Forelimb muscle (tissue), 1 donor: ENCODE measurements at places on chromosomes 1 and 21.

- no peak for DNase-seq
Observed at GRCh38 chr21:32887026-32887425, 115.5 kb upstream of the PAXBP1 start.

DNA sequence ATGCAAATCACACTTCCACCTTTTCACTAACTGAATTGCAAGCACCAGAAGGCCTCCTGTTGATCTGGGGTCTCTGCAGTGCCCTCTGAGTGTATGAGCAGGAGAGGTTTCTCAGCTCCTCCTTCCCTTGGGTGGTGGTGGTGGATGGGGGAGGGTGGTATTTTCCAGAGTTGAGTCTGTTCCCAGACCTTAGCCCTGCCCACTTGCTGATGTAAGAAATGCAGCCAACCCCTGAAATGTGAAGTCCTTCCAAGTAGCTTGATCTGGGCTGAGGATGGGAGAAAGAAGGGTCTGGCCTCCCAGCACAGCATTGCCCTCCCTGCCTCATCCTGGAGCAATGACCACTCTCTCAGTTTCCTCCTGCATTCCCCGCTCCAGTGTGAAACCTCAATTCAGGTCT is 6.3 kb upstream of the FOXD2 start:
- no peak for DNase-seq

GRCh38 chr1:207960346-207960745 is 49.4 kb upstream of the CD34 start:
- DNase-seq = no peak

- no peak for DNase-seq
Observed at GRCh38 chr1:210850556-210850955, 283.4 kb downstream of the KCNH1 start.

DNA sequence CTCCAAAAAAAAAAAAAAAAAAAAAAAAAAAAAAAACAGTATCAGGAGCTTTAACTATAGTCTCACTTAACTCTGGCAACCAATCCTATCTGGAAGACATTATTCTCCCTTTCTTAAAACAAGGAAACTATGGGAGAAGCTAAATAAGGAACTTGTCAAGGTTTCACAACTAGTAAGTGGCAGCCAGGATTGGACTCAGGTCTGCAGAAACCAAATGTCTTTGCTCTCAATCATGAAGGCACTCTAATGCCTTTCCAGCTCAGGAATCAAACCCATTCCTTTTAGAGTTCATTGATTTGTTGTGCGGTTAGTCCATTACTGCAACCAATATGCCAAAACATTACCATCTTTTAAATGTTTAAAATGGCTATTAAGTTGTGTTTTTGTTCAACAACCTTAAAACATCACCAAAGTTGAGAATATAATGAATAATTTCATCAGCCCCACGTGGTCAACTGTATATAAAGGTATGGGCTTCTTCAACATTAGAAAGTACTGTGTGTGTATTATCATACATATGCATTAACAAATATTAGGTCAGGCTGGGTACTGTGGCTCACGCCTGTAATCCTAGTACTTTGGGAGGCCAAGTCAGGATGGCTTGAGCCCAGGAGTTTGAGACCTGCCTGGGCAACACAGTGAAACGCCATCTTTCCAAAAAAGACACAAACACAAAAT is 1.5 kb downstream of the EPRS1 start:
- DNase-seq = no peak

- DNase-seq = no peak
Observed at GRCh38 chr21:36776981-36777617, 78.2 kb downstream of the SIM2 start.

- DNase-seq = no peak
Observed at GRCh38 chr1:5551274-5551975, 440.8 kb downstream of the NPHP4 start.

- no peak for DNase-seq
Observed at GRCh38 chr1:182229921-182230491, 161.6 kb downstream of the GLUL start.

GRCh38 chr1:118013938-118014337 is 84.4 kb downstream of the WDR3 start:
- no peak for DNase-seq

- DNase-seq = no peak
Observed at GRCh38 chr1:20227704-20228103, 41.4 kb upstream of the PLA2G2C start.

DNA sequence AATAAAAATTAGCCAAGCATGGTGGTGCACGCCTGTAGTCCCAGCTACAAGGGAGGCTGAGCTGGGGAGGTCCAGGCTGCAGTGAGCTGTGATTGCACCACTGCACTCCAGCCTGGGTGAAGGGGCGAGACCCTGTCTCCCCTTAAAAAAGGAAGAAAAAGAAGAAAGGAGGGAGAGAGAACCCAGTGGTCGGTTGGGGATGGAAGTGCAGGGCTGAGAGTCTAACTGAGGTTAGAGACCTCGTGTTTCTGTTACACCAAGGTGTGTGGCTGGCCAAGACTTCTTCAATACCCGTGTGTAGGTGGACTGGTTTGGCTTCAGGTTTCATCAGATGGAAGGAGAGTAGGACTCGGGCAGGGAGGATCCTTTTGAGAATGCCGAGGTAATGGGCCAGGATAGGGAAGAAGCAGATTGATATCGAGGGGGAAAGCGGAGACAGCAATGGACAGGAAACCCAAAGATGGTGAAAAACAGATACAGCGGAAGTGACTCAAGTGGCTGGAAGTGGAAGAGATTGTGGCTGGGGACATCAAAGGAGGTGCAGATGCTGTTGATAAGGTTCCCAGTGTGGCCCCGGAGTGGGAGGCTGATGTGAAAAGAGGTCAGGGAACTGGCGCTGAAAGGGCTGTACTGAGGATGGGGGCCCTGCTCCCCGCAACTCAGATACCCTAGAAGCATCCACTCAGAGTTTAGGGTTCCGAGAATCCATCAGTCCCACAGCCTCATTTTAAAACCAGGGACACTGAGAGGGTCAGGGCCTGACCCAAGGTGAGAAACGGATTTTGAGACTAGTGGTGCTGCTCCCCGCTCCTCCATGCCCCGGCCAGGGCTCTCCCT is 681 bp upstream of the UBXN10 start:
- no peak for DNase-seq

GRCh38 chr21:34965200-34966174 is 83.6 kb downstream of the RUNX1 start:
- DNase-seq = no peak

DNA sequence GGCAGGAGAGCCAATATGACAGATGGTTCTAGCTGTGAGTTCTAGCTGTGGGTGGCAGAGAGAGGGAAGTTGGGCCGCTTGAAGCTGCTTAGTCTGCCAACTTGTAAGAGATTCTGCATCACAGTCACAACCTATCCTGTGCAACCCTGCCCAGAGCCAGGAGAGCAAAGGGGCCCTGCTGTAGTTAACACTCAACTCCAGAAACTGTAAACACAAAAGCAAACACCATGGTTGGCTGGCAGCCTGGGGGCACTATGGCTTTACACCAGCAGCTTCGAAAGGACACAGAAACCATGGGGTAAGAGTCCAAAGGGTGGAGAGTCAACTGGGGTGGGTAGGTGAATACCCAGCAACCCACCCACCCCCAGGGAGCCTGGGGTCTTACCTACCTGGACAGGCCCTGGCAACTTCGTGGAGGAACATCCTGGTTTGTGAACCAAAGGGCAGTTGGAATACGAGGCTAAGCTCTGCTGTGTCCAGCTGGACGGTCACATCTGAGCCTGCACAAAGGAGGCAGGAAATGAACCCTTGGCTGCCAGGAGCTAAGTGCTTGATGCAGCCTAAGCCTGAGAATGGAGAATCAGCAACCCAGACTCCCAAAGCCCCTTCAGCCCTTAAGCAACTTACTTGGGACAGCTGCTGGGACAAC is 6.4 kb downstream of the INPP5B start:
- no peak for DNase-seq

GRCh38 chr1:192832492-192832891 is 23.7 kb downstream of the RGS2 start:
- DNase-seq = no peak

DNA sequence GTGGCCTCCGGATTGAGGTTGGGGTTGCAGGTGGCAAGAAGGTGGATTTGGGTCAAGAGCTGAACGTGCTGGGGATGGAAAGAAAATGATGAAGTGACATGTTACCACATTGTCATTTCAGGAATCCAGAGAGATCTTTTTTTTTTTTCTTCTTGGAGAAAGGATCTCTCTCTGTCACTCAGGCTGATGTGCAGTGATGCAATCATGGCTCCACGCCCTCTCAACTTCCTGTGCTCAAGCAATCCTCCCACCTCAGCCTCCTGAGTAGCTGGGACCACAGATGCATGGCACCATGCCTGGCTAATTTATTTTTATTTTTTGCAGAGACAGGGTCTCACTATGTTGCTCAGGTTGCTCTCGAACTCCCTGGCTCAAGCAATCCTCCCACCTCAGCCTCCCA is 80.6 kb downstream of the GON4L start:
- no peak for DNase-seq
